ENCODE measurements at places on chromosomes 6 and 20.

- no peak for DNase-seq
These were observed 31.9 kb upstream of the MRPS18A start for GRCh38 chr6:43719511-43719910.

- DNase-seq: no peak
These were observed 1285.8 kb upstream of the CITED2 start for GRCh38 chr6:140660295-140660694.

DNA sequence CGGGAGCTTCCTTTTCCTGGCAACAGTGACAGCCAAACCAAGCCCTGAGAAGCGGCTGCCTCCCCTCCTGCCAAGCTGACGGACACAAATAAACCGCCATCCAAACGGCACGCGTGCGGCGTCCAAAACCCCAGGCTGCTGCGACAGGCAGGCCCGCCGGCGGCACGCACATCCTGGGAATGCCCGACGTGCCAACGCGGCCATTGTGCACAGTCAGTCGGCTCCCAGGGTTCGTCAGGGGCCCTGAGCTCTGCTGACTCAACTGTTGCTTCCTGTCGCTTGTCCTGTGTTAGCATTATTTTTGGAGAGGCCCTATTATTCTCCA is 6.8 kb downstream of the JAG1 start:
- no peak for DNase-seq

GRCh38 chr20:12913781-12914443 is 94.9 kb upstream of the SPTLC3 start:
- DNase-seq: no peak

GRCh38 chr20:55446301-55446700 is 559.0 kb downstream of the CBLN4 start:
- DNase-seq: no peak

DNA sequence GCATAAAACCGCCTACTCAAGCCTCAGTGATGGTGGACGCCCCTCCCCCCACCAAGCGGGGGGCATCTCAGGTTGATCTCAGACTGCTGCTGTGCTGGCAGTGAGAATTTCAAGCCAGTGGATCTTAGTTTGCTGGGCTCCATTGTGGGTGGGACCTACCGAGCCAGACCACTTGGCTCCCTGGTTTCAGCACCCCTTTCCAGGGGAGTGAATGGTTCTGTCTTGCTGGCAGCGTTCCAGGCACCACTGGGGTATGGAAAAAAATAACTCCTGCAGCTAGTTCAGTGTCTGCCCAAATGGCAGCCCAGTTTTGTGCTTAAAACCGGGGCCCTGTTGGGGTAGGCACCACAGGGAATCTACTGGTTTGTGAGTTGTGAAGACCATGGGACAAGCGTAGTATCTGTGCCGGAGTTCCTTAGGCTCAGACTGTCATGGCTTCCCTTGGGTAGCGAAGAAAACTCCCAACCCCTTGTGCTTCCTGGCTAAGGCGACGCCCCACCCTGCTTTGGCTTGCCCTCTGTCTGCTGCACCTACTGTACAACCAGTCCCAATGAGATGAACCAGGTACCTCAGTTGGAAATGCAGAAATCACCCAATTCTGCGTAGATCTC is 1334.5 kb upstream of the ADGRB3 start:
- no peak for DNase-seq

DNA sequence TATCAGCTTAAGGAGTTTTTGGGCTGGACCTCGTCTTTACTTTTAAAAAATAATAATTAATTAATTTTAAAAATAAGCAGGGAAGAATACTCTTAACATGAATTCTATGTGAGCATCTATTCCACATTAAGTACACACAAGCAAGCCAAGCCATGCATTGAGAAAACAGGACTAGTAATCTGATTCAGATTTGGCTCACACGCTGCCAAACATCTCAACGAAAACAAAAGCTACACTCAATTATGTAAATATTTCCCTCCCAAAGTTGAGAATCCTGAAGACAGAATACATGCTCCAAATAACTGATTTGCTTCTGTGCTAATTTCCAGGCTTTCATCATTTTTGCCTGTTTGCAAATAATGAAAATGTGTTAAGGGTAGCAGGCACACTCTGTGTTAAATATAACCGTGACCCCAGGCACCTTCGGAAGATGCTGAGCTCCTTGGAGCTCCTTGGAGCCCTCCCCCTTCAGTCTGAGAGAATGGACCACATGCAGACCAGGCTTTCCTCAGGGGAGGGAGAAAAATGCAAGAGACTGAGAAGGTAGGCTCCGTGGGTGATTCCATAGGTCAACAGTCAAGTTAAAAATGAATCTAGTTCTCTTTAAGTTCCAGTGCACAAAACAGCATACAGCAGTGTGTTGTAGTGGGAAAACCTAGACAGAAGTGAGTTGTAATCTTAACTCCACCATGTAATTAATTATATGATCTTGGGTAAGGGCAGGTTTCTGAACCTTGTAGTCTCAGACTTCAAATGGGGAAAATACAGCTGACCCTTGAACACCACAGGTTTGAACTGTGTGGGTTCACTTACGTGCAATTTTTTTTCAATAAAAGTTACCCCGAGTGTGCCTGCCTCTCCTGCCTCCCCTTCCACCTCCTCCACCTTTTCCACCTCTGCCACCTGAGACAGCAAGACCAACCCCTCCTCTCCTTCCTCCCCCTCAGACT is 161.3 kb upstream of the RREB1 start:
- DNase-seq: no peak

DNA sequence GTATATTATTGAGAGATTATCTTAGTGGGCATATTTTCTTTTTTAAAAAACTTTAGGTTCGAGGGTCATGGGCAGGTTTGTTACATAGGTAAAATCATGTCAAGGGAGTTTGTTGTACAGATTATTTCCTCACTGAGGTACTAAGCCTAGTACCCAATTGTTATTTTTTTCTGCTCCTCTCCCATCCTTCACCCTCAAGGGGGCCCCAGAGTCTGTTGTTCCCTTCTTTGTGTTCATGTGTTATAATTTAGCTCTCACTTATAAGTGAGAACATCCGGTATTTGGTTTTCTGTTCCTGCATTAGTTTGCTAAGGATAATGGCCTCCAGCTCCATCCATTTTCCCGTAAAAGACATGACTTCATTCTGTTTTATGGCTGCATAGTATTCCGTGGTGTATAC is 247.9 kb upstream of the RAB32 start:
- no peak for DNase-seq

GRCh38 chr20:53104884-53105283 is 132.7 kb downstream of the TSHZ2 start:
- DNase-seq: no peak

DNA sequence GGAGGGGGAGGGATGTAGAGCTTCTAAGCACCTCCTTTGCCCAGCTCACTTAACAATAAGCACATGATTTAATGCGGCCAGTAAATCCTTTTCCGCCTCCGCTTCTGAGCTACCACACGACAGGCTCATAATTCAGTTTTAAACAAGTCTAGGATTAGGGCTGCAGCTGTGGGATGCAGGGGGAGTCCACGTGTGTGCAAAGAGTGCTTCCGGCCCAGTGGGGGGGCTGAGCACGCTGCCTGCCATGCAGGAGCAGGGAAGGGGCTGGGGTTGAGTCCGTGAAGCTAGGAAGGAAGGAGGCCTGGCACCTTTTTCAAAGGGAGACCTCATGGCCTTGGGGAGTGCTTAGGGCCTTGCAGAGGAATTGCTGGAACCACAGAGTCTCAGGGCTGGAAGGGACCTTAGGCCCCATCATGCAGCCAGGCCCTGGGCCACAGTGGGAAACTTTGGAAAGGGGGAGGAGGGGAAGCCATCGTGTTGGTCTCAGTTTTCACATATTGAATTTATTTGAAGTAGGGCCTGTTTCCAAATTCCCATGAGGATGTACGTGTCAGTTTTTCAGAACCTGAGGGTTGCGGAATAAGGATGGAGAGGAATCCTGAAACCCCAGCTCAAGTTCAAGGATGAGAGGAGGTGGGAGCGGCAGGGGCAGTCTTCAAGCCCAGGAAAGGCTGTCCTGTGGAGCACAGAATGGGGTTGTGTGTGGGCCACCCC is 96.1 kb downstream of the VEGFA start:
- DNase-seq: peak; percentile 36

DNA sequence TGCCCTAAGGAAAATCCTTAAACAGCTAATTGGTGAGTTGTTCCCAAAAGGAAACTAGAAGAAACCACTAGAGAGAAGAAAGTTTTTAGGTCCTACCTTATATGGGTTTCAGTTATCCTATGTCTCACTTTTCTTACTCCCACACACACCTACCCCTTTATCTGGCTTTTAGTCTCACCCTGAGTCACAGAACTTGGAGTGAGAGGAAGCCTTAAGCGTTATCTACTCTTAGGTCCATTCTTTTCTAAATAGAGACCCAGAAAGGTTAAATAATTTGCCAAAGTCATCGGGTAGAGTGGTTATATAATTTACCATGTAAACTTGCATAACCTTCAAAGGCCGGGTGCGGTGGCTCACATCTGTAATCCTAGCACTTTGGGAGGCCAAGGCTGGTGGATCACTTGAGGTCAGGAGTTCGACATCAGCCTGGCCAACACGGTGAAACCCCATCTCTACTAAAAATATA is 4.3 kb upstream of the RPP21 start:
- no peak for DNase-seq

GRCh38 chr6:157756708-157757429 is 66.2 kb upstream of the SNX9 start:
- peak; percentile 87 for DNase-seq

DNA sequence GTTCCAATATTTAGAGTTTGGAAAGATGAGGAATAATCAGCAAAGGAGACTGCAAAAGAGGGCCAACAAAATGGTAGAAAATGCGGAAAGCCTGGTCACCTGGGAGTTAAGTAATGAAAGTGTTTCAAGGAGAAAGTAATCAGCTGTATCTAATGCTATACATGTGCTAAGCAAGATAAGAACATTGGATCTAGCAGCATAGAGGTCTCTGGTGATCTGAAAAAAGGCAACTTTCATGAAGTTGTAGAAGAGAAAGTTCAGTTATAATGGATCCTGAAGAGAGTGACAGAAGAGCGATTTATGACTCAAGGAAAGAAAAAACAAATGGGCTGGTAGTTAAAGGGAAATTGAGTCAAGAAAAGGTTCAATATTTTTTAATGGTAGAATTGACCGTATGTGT is 4.6 kb upstream of the RSPH3 start:
- no peak for DNase-seq

DNA sequence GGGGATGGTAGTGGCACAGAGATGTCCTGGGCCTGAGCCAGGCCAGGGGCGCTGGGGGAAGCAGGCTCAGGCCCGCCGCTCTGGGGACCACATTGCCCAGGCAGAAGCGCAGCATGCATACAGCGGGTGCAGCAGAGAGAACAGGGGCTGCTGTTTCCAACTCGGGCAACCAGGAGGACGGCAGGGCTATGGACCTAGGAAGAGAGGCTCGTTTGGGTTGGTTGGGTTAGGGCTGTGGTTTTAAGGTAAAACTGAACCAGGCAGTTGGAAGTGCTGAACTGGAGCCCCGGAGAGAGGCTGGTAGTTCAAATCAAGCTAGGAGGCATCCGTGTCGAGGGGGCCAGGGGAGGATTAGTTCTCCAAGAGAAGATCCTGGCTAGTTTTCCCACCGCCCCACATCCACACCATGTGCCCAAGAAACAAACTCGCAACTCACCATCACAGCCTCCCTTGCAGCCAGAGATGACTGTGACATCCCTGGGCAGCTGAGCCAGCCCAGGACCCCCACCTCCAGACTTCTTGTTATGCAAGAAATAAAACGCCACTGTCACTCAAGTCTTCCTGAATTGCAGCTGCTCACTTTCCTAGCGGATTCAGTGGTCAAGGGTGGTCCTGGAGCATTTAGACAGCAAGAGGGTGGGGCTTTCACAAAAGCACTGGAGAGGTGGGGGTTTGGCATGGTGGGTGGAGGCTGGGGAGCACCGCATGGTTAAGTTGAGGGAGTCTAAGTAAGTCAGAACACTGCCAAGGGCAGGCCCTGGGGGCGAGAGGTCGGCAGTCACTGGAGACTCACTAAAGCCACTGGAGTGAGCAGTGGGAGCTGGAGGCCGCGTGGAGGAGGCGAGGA is 161.2 kb downstream of the GRM4 start:
- no peak for DNase-seq

DNA sequence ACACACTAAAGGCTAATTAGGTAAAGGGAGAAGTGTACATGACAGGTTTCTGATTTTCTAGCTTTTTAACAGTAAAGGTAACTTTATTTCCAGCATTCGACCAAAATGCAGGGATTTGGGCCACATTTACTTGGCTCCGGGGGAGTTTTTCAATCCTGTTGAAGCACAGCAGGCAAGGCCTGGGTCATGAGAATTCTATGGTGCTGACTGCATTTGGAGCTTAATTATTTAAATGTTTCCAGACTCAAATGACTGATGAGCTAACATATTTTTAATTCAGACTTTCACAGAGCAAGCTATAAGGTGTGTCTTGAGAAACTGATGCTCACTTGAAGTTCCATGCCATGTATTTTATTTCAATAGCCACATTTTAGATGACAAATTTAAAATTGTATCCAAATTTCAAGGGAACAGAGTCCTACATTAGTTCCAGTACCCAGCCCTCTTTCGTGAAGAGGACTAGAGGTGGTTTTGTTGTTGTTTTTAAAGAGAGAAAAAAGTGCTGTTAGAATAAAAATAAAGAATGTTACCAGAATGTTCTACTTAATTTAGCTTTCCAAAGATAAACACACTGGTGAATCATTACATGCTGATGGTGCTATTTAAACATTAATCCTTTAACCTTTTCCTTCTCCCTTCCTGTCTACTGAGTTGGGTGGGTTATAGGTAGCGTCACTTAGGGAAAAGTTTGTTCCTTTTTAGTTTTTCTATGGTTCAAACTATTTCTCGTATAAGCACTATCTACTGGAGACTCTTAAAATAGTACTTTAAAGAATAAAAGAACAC is 82.3 kb upstream of the PHACTR2 start:
- no peak for DNase-seq

DNA sequence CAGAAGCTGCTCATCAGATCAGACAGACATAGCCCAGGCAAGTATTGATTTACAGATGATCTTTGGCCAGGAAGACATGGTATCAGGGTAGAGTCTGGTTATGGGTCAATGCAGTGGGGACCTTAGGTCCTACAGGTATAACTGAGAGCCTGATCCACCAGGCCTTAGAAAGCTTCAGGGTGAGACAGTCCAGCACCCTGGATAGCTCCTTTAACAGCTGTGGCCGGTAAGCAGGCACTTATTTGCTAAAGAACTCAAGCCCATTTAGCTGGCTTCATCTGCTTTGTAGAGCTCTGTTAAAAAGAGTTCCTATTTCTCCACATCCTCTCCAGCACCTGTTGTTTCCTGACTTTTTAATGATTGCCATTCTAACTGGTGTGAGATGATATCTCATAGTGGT is 39.6 kb downstream of the ESR1 start:
- peak; percentile 31 for DNase-seq

DNA sequence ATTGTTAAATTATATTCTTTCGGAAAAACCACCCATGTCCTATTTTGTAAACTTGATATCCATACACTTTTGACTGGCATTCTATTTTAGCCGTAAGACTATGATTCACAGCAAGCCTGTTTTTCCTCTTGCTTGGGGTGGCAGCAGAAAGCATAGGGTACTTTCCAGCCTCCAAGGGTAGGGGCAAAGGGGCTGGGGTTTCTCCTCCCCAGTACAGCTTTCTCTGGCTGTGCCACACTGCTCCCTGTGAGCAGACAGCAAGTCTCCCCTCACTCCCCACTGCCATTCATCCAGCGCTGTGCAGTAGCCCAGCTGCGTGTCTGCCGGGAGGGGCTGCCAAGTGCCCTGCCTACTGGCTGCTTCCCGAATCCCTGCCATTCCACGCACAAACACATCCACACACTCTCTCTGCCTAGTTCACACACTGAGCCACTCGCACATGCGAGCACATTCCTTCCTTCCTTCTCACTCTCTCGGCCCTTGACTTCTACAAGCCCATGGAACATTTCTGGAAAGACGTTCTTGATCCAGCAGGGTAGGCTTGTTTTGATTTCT is 2.1 kb upstream of the ESR1 start:
- no peak for DNase-seq

- DNase-seq: no peak
These were observed 99.9 kb downstream of the ALDH8A1 start for GRCh38 chr6:134849920-134850447.

GRCh38 chr6:154518396-154518795 is 7.9 kb upstream of the CNKSR3 start:
- no peak for DNase-seq

Data from common myeloid progenitor, CD34-positive (primary cell).